ENCODE measurements at places on chromosomes 16 and 17.

DNA sequence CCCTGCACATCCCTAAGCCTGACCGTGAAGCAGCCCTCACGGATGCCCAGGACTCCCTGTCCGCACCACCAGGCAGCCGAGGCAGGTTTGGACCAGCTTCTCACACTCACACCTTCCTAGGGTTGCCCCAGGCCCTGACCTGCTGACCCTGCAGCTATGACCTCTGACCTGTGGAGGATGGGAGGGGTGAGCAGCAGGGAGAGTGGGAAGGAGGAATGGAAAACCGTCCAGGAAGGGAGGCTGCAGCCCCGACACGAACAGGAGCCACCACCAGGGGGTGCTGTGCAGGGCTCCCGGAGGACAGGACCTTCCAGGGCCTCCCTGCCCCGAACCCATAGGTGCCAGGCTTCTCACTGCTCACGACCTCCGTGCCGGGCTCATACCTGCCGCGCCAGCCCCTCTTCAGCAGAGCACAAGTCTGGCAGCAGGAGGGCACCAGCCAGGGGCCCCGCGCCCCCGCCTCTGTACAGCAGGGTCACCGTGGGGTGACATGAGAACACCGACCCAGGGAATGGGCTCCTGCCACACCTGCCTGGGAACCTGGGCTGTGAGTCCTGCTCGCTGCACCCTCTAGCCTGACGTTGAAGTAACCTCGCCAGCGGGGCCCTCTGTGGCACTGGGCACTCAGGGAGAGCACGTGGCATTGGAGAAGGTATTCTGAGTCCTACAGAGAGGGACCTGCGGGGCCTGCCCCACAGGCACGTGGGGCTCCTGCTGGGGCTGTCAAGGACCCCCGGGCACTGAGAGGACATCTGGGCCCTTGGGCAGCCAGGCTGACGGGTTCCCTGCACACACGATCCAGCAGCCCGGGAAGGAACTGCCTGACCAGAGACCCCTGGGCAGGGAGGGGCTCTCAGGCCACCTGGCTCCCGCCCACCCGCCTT lies 37.6 kb downstream of the CTU2 start:
- DNase-seq: no peak

GRCh38 chr17:4956493-4957061 lies 5.7 kb downstream of the ENO3 start:
- no peak for DNase-seq

GRCh38 chr17:33033176-33033575 lies 41.5 kb downstream of the SPACA3 start:
- DNase-seq: no peak

DNA sequence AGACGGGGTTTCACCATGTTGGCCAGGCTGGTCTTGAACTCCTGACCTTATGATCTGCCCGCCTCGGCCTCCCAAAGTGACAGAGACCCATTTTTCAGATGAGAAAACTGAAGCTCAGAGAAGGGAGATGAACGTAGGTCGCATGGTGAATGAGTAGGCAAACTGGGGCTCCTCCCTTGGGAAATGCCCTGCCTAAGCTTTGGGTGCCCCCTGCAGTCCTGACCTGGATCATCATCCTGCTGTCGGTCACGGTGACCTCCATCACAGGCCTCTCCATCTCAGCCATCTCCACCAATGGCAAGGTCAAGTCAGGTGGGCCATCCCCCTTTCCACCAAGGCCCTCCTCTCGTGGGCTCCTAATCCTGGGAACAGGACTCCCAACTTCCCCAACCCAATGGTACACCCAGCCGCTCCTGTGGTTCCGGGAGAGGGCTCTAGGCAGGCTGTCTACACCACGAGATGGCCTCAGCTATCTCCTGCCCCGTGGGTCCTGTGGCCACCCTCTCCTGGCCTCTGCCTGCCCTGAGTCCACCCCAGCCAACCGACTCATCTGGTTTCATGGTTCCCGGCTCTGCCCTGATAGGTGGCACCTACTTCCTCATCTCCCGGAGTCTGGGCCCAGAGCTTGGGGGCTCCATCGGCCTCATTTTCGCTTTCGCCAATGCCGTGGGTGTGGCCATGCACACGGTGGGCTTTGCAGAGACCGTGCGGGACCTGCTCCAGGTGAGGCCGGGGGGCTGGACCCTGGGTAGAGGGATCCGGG lies 4.7 kb downstream of the SLC12A3 start:
- DNase-seq: no peak

DNA sequence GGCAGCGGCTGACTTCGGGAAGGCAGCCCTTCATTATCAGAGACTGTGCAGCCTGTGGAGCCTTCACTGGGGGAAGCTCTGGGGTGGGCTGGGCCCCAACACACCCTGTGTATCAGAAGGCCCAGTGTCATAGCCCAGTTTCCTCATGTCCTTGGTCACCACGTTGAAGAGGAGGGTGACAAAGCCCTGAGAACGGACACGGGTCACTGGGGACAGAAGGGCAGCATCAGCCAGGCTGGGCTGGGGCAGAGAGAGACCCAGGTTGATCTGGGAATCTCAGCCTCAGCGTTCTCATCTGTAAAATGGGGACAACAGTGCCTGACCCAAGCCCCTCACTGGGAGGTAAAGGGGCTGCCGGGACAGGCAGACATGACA lies 19.3 kb downstream of the B9D1 start:
- no peak for DNase-seq

DNA sequence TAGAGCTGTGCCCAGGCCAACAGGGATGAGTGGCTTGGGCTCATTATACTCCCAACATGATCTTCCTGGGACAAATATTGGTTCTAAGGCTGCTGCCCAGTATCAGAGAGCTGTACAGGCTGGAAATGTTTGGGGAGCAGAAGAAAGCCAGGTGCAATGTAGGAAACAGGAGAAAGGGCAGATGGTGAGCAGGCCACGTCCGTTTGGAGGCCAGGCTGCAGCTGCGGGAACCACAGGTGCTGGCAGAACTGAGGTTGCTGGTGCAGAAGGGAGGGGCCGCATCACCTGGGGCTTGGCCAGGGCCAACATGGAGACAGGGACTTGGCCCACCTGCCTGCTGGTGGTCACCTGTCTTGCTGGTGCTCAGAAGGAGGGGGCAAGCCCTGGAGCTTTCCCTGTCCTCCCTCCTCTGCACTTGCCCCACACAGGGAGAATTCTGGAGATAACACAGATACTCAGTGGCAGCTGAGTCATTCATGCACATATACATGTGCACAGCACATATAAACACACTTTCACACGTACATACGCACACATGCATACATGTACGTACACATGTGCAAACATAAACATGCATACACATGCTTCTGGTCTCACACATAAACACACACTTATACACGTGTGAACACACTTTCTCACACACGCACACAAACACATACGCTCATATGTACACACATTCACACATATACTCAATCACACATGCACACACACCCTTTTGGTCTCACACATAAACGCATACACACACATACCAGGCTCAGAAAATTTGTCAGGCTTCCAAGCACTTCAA lies 67.7 kb downstream of the WSCD1 start:
- no peak for DNase-seq

- DNase-seq: peak; percentile 78
Measured at GRCh38 chr17:29591737-29592608, 959 bp upstream of the ANKRD13B start.

GRCh38 chr16:81610144-81610842 lies 165.7 kb downstream of the CMIP start:
- peak; percentile 77 for DNase-seq
